Epithelial cell of proximal tubule (primary cell): ENCODE measurements at places on chromosomes 5 and 9. TPM values are rescaled to one million over a fixed set of nuclear protein-coding genes. Genes with fewer than 3 reads are reported as not detected.

The LURAP1L gene
- 5.2 and 11.8 TPM in 2 replicates for total RNA-seq

The FGFR4 gene
- total RNA-seq: 50.0 and 54.6 TPM in 2 replicates

The MATR3 gene
- total RNA-seq: 175 and 183 TPM in 2 replicates

The ORM2 gene
- total RNA-seq: not detected in 2 replicates

The SLC6A3 gene
- not detected in 2 replicates for total RNA-seq
